ENCODE measurements at places on chromosomes 7 and 10.

GRCh38 chr10:126155528-126155927, 232.7 kb downstream of the ADAM12 start:
- no peak for DNase-seq

DNA sequence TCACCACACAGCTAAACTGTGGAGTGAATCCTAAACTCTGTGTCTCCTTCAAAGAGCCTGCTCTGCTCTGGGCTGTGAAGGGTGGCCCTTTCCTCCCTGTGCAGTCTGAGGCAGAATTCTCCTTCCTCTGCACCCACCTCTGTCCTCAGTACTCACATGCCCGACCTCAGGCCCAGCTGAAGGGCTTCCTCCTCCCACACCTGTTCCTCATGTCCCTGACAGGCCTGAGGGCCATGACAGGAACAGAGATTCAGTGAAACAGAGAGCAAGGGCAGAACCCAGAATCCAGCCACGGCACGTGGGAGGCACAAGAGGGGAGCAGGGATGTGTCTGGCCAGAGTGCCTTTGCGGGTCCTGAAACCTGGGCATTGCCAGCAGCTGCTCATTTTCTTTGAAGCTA, 13.9 kb downstream of the CREB3L2 start:
- no peak for DNase-seq

DNA sequence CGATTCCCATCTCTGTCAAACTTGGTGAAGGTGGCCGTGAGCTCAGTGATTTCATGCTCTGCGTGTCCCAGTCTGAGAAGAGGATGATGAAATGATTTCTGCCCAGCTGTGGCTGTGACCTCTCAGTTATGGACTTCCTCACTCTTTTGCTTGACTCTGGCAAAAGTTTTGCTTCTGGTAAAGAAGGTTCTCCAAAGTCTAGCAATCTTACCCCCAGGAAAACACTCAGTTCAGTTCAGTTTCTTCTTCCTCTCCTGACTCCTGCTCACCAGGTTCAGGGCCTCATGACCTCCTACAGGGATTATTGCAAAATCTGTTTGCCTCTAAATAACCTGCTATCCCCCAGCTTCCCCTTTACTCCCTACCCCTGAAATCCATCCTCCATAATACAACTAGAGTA, 4.9 kb upstream of the BLOC1S2 start:
- DNase-seq: no peak

DNA sequence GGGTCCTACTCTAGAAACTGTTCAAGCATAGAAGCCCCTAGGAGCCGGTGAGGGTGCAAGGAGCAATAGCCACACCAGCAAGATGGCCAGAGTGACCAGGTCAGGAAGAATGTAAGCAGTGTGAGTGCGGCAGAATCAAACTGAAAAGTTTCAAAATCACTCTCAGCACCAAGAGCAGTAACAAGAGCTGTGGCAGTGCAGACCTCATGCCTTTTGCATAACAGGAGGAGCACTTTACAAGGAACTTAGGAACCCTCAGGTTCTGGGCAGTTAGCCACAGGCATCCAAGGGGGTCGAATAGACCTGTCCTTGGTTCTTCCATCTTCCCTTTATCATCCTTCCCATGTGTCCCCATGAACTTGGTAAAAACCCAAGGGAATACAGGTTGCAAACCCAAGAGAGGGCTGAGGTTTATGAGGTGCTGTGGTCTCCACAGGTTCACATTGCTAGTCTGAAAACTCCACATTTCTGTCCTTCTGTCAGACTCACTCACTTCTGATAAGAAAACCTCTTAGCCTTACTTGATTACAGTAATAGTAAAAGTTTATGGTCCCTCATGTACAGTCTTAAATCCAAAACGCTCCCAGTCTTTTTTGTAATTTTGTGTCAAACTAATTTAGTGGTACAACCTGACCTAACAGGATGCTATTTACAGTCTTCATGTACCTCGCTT, 78.4 kb downstream of the PON1 start:
- DNase-seq: no peak

DNA sequence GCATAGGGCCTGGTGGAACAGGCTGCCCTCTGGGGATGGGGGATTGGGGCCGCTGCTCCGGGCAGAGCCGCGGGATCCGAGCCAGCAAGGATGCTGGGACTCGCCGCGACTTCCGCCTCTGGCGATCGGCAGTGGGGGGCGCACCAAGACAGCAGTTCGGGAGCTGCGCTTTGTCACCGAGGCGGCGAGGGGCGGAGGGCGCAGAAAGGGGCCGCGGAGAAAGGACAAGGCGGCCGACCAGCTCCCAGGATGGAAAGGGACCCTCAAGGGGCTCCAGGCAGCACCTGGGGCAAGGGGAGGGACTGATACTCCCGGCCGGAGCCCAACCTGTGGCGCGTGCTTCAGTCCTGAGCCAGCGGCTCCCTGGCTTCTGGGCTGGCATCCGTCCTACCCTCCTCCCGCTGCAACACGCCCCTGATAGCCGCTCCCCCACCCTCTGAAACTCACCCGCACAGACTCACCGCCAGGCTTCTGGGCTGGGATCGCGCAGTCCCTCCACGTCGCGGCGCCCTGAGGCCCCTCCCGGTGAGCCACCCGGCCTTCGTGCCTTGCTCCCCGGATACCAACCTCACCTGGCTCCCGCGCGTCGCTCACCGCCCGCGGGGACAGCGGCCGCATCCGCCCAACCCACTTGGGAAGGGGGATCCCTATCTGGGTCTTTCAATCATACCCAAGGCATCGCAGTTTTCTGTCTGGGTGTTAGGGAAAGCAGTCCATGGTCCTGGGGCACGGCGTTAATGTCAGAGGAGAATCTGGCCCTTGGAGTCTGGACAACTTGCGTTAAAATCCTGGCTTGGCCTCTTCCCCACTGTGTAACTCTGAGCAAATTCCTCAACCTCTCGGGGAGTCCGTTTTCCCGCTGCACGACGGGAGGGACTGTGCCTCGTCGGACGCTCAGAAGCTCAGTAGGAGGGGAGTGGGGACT, 7.0 kb upstream of the EVX1 start:
- no peak for DNase-seq

DNA sequence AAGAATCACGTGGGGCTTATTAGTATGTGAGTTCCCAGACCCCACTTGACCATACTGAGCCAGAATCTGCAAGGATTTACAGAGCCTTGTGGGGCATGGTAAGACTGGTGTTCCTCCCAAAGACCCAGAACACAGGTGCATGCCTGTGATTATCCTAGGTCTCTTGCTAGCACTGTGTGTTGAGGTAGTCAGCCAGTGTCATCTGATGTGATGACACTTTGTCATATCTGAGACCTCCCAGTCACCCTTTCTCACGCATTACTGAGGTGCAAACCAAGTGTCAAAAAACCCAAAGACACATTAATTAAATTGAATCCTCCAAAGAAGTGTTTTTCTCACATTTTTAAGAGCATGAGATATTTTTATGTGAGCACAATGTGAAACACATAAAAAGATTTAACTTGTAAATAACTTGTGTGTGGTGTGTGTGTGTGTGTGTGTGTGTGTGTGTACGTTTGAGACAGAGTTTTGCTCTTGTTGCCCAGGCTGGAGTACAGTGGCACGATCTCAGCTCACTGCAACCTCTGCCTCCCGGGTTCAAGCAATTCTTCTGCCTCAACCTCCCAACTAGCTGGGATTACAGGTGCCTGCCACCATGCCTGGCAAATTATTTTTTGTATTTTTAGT, 162.0 kb upstream of the PRPS1L1 start:
- DNase-seq: no peak

DNA sequence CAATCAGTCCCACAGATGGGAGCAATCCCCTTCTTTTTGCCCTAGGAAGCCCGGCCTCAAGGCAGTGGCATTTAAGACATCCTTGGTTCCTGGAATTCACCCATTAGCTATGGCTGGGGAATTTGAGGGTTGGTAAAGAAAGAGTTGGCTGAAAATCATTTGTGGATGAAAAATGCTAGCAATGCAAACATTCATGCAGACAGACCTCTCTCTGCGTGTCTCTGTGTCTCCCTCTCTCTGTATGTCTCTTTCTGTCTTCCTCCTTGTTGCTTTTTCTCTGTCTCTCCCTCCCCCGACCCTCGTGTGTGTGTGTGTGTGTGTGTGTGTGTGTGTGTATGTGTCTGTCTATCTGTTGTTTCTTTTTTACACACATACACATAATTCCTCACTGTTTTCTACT, 19.4 kb downstream of the LDB3 start:
- no peak for DNase-seq

DNA sequence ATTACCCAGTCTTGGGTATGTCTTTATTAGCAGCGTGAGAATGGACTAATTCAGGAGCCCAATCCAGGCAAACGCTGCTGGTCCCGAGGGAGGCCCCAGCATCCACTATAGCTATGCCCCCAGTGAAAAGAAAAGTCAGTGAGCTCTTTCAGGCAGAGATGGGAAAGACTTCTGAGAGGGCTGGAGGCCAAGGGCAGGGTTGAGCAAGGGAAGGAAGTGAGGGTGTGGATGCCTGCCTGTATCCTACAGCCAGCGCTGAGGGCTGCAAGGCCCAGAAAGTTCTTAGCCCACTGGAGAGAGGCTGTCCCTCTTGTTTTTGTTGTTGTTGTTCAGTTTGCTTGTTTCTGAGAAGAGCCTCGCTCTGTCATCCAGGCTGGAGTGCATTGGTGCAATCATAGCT, 261.6 kb downstream of the ZEB1 start:
- DNase-seq: no peak

DNA sequence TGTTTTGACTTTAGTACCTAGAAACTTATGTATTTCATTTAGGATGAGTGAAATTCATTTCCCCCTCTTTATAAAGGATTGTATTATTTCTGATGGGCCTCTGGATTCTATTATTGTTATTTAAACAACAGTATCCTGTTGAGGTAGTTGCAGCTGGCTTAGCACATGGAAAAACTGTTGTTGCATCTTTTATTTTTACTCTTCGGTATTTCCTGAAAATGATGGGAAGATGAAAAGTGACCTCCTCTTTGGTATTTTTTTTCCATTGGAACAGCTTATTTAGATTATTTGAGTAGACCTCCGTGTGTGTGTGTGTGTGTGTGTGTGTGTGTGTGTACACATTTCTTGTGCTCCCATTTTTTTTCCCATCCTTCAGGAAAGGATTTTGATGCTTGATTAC, 129.8 kb downstream of the PRKG1 start:
- no peak for DNase-seq

- no peak for DNase-seq
Measured at GRCh38 chr7:89771003-89771636, 383.1 kb upstream of the STEAP1 start.

DNA sequence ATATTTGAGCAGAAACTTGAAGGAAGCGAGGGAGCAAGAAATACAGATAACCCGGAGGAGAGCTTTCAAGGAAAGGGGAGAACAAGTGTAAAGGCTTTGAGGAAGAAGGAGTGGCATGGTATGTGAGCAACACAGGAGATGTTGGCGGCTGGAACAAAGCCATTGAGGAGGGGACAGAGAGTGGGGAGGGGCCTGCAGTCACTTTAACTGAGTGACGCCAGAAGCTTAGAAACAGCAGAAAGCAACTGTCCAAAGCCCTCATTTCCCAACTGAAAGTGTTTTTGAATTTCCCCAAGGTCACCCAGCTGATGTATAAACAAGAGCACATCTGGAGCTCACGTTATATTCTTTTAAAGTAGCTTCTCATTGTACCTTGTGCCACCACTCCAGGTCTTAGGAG, 19.1 kb downstream of the AUTS2 start:
- DNase-seq: no peak

DNA sequence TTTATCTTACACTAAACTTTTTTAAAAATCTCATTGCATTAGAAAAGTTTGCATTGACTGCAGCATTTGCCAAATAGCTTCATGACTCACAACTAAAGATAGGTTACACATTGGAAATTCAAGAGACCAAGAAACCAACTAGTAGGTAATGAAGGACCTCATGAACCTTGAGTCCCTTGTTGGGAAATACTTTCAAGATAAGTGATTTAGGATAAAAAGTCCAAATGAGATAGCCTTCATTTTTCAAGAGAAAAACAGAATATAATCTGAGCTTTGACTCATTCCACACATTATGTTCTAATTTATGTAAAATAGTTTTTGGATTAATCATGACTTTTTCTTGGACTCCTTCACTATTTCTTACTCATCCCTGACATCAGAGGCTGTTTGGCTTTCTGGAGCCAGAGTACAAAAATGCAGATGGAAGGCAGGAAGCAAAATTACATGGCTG, 13.1 kb upstream of the LIPF start:
- DNase-seq: no peak

DNA sequence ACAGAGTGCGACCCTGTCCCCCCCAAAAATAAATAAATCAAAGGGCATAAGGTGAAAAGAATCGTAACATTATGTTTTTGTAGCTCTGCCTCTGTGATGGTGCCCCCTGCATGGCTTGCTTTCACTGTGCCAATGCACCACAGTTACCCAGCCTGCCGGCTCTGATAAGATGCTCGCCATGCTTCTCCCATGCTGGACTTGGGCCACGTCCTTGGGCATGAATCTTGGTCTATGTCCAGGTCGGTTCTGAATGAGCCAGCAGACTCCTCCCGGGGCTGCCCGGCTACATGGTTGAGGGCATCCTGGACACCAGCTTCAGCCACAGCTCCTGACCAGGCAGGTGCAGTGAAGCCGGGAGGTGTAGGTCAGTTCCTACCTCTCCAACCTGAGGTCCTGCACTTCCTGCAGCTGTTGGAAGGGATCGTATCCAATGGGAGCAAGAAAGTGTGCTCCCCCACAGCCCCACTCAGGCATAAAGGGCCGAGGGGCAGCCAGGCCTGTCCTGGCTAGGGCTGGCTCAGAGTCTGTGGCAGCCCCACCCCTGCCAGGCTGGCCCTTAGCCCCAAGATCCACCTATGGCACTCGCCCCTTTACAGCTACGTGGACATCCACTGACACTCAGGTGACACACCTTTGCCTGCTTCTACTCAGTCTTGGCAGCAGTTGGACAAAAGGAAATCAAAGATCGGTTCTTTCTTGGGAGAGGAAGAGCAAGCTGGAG, 34.1 kb downstream of the CHST3 start:
- no peak for DNase-seq
